ENCODE measurements at places on chromosomes 5 and 9. TPM values are rescaled to one million over a fixed set of nuclear protein-coding genes. Genes with fewer than 3 reads are reported as not detected.

Gene IL4
- total RNA-seq: not detected

Gene RANBP17
- total RNA-seq: 16.2 TPM

Gene SPINK4
- not detected for total RNA-seq

Gene SPINK7
- not detected for total RNA-seq

Gene GNE
- 19.8 TPM for total RNA-seq

Gene IQGAP2
- total RNA-seq: 5.8 TPM

Gene PHF24
- total RNA-seq: not detected

Gene GCNT1
- total RNA-seq: 15.6 TPM

Gene GKAP1
- total RNA-seq: 0.65 TPM

Gene CORO2A
- total RNA-seq: 1.1 TPM

Gene CER1
- not detected for total RNA-seq

Gene BTNL3
- not detected for total RNA-seq

Gene C9orf153
- total RNA-seq: not detected

Gene LEAP2
- 0.16 TPM for total RNA-seq

Gene MTX3
- total RNA-seq: 5.4 TPM

Gene PCDHB3
- total RNA-seq: not detected

Gene PROB1
- 1.5 TPM for total RNA-seq

Gene CARTPT
- total RNA-seq: not detected

Gene PKD2L2
- not detected for total RNA-seq

Gene TPPP
- total RNA-seq: 0.72 TPM

Gene NMUR2
- total RNA-seq: not detected

Gene HINT1
- total RNA-seq: 207 TPM

Gene CDX1
- not detected for total RNA-seq

Gene FOXD4L4
- 0.97 TPM for total RNA-seq

Gene SUSD3
- total RNA-seq: 1.1 TPM

Gene STKLD1
- total RNA-seq: not detected

Gene C5orf22
- total RNA-seq: 15.4 TPM

Gene BAAT
- not detected for total RNA-seq

Gene PTGES
- 1.1 TPM for total RNA-seq

Gene SLC6A19
- not detected for total RNA-seq

Gene ADAMTS13
- 1.5 TPM for total RNA-seq

Gene PCDHGB3
- total RNA-seq: 2.4 TPM

Gene SPEF2
- 1.1 TPM for total RNA-seq

Gene SCGB3A2
- not detected for total RNA-seq

Gene HEMGN
- not detected for total RNA-seq

Gene NR6A1
- total RNA-seq: 0.81 TPM

Gene OR1N1
- not detected for total RNA-seq
